Activated CD4-positive, alpha-beta T cell treated with anti-CD3 and anti-CD28 coated beads, Interleukin-2, amount 50 U/mL, for 16 hours (primary cell): ENCODE measurements at places on chromosomes 12 and 14.
A peak's percentile ranks its signal among the peaks of the same experiment; 100 is the strongest.

DNA sequence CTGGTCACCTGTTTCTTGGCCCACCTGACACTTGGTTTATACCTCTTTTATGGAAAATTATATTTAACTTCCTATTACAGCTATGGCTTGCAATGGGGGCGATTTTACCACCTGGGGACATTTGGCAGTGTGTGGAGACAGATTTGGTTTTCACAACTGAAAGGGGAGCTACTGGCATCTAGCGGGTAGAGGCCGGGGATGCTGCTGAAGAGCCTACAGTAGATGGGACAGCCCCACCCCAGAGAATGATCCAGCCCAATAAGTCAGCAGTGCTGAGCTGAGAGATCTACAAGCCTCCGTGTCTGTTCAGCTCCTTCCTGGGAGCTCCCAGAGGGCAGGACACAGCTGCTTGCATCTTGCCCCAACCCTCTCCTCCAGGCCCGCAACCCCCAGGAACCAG, 302.8 kb downstream of the CACNA1C start:
- no peak for DNase-seq

GRCh38 chr14:82029038-82029437, 495.4 kb upstream of the SEL1L start:
- DNase-seq = no peak

GRCh38 chr12:52168019-52168717, 23.6 kb downstream of the KRT80 start:
- DNase-seq = no peak

- no peak for DNase-seq
These were observed 64.9 kb upstream of the PCED1B start for GRCh38 chr12:47014474-47014873.

GRCh38 chr14:41872931-41873685, 266.4 kb downstream of the LRFN5 start:
- DNase-seq = no peak

GRCh38 chr12:87216436-87216835, 812.8 kb downstream of the C12orf50 start:
- DNase-seq = no peak

GRCh38 chr12:100395811-100396210, 38.9 kb downstream of the SLC17A8 start:
- DNase-seq = no peak

- DNase-seq = no peak
These were observed 166.7 kb downstream of the SLC38A4 start for GRCh38 chr12:46659032-46659650.

GRCh38 chr14:91274796-91275195, 30.3 kb upstream of the GPR68 start:
- DNase-seq = no peak

DNA sequence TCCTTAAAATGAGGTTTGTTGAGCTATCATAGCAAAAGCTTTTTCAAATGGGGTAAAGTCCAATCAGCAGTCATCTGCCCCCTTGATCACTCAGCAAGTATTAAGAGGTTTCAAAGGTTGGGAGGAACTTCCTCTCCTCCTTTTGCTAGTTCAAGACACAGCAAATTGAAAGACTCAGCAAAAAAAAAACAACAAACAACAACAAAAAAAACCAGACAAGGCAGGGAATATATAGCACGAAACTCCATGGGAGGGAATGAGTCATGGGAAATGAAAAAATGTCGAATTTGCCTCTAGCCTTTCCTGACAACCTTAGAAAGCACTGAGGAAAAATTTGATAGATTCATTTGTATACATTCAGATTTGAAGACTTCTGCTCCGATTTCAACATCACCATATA, 1.6 kb upstream of the SLC7A8 start:
- no peak for DNase-seq

DNA sequence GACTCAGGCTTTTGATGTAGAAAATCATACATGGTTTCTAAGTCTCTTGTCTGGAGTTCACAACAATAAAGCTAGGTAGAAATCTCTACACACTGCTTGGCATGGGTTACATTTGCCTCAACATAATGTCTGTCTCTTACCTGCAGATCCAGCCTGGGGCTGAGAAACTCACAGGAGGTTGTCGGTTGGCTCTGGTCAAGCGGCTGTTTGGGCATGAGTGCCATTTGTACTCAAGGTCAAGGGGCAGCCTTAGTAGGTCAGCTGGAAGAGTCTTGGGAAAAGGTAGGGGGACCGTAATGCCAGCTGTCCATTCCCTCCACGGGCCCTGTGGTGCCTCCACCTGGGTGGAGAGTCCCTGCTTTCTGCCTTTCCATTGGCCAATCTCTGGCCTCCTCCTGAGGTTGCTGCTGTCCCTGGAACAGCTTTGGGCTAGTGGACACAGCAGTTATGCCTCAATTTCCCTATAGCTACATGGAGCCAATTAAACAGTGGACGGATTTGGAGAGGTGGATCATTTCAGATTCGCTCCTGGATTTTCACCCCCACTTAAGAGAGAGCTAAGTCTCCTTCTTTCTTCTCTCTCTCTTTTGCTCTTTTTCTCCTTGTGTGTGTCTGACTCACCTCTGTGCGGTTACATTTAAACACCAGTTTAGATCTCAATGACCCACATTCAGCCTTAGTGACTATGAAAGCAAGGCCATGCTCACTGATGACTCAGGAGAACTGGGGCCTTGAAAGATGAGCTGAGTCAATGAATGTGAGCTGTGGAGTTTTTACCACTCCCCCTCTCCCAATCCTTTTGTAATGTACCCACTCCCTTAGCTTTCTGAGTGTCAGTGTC, 132.8 kb upstream of the HIF1A start:
- DNase-seq = peak; percentile 86

DNA sequence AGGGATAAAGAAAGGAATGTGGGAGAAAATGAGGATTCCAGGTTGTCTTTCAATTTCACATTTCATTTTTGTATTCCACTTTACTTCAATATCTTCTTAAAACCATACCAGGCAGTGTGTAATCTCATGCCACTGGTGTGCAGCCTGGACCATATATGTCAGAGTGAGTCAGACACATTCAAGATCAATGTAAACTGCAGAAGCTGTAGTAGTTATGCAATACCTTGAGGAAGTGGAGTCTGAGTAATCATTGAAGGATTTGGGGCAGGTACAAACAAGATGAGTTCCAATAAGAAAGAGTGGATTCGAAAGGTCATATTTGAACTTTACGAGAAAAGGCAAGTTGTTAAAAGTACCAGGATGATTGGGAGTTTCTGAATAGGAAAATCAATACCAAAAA, 14.1 kb downstream of the PLCZ1 start:
- no peak for DNase-seq

GRCh38 chr14:38958589-38958988, 144.4 kb downstream of the SEC23A start:
- DNase-seq = no peak

DNA sequence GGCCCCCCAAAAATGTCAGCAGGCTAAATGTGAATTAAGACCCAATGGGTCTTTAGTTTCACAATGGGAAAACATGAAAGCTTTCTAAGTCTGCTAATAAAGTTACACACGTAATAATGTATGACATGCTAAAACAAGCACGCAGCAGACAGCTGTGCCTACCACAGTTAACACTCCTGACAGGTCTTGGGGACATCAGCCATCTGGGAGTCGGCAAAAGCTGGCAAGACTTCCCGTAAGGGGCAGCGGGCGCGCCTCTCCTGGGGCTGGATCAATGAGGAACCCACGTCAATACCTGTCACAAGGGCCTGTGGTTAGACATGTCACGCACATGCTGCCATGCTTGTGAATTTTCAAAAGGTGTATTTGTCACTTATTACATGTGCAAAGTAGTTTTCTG, 45.0 kb downstream of the ACTN1 start:
- DNase-seq = no peak

DNA sequence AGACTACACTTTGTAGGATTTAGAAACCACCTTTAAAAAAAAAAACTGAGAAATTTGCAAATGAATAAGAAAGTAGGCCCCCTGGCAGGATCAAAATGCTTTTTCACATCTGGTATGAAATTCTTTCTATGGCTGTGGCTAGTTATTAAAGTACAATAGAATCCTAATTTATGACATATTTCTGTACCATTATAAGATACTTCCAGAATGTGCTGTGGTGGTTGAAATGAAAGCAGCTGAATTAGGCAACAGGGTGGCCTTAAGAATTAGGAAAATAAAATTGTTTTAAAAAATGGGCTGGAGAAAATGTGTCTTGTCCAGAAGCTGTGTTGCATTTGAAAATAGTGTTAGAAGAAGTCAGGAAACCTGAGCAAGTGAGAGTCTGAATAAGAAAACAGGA, 85.9 kb upstream of the PDE3A start:
- no peak for DNase-seq

DNA sequence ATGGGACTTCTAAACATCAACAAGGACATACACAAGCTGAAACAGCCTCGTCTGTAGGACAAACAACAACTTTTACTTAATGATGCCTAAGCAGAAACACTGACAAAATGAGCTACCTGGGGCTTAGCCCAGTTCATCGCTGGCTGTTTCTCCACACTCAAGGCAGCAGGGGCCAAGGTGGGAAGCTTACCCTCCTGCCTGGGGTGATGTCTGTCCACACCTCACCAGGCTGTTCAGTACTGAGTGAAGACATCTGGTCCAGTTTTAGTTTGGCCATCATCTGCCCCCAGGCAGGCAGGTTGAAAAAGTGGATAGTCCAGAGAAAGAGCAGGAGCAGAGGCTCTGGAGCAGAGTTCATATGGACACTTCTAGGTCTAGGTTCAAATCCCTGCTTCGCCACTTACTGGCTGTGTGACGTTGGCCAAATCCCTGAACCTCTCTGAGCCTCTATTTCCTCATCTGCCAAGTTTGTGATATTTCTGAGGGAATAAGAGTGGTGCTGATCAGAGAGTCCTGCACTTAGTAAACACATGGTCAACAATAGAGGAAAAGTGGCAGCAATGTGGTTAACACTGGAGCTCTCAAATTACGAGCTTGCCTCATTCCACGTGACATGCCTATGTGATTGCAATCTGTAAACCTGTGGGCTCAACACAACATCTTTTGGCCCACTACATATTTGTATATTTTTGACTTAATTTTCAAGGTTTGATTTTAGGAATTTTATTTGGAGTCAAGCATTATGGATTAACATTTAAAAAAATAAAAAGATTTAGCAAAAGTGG, 720.1 kb upstream of the TMEM132C start:
- DNase-seq = no peak

- peak; percentile 88 for DNase-seq
These were observed 108.3 kb downstream of the CRADD start for GRCh38 chr12:93785249-93786010.

DNA sequence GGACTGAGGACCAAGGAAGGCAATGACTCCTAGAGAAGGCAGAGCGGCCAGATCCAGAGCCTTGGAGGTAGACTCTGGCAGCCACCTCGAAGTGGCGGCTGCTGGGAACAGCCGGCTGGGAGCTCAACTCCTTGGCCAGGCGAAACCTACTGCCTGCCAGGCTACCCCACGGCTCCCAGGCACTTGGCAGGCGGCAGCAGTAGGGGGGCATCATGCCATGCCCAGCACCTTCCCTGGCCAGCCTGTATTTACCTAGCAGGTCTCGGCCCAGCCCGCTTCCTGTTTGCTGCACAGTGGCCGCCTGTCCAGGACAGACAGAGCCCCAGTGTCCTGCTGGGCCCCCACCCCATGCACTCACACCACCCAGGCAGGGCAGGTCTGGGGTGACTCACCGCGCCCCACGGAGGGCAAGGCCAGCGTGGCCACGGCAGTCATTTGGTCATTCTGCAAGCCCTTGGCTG, 10.2 kb downstream of the TRPV4 start:
- DNase-seq = no peak

- DNase-seq = no peak
These were observed 49.4 kb downstream of the DYNC1H1 start for GRCh38 chr14:102013669-102014200.

DNA sequence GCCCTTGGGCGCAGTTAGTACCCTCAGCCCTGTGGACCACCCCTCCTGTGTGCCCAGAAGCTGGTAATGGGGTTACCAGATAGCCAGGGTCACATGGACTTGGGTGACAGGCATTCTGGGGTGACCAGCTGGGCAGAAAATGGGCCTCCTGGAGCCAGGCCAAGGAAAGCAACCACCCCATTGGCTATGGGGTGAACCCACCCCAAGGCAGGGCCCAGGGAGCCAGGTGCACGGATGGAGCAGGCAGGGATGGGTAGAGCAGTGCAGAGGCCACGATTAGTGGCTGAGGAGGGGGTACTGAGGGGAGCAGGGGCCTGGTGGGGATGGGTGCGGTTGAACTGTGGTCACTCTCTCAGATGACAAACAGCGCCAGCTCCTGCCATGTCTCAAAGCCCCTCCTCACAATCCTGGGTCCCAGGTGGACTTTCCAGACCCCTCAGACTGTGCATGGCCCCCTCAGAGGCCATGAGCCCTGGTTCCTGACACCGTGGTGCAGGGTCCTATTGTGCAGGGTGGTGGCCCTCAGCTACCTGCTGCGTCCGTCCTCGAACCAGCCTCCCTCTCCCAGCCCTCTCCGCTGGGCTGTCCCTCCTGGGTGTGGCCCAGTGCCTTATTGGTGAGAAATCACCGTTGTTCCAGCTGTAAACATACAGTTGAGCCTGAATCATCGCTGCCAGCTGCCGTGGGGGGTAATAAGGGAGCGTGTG, 23.4 kb upstream of the BEGAIN start:
- DNase-seq = no peak

DNA sequence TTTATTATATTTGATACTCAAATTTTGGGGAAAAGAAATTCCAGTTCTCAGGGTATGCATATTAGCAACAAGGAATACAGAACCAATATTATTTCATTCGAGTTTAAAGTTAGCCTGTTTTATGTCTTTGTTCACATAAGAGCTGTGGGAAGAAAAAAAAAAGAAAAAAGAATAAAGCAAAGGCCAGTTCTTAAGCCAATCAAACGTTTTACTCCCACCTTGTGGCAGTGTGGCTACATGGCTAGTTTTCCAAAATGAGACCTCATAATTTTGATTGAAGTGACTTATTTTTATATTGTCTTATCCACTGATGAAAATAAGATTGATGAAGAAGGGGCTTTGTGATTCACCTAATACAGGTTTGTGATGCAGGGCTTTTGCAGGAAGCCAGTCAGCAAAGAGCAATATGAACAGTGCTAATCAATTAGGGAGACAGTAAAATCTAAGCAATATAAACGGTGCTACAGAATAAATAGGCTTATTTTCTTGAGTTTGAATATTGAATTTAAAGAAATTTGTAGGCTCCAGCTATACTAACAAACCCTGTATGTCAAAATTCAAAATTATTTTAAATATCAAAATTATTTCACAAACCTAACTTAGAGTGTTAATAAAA, 624.1 kb upstream of the FOXG1 start:
- no peak for DNase-seq

GRCh38 chr12:12007001-12007712, 63.6 kb upstream of the BCL2L14 start:
- DNase-seq = peak; percentile 92

DNA sequence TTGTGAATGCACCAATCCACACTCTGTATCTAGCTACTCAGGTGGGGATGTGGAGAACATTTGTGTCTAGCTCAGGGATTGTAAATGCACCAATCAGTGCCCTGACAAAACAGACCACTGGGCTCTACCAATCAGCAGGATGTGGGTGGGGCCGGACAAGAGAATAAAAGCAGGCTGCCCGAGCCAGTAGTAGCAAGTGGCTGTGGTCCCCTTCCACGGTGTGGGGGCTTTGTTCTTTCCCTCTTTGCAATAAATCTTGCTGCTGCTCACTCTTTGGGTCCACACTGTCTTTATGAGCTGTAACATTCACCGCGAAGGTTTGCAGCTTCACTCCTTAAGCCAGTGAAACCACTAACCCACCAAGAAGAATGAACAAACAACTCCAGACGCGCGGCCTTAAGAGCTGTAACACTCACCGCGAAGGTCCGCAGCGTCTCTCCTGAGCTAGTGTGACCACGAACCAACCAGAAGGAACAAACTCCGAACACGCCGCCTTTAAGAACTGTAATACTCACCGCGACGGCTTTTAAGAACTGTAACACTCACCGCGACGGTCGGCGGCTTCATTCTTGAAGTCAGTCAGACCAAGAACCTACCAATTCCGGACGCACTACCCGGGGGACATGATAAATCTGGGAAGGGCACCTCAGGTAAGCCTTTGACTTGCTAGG, 4.6 kb upstream of the LDHB start:
- DNase-seq = no peak
